ENCODE measurements at places on chromosomes 3 and 15.
A peak's percentile ranks its signal among the peaks of the same experiment; 100 is the strongest.

DNA sequence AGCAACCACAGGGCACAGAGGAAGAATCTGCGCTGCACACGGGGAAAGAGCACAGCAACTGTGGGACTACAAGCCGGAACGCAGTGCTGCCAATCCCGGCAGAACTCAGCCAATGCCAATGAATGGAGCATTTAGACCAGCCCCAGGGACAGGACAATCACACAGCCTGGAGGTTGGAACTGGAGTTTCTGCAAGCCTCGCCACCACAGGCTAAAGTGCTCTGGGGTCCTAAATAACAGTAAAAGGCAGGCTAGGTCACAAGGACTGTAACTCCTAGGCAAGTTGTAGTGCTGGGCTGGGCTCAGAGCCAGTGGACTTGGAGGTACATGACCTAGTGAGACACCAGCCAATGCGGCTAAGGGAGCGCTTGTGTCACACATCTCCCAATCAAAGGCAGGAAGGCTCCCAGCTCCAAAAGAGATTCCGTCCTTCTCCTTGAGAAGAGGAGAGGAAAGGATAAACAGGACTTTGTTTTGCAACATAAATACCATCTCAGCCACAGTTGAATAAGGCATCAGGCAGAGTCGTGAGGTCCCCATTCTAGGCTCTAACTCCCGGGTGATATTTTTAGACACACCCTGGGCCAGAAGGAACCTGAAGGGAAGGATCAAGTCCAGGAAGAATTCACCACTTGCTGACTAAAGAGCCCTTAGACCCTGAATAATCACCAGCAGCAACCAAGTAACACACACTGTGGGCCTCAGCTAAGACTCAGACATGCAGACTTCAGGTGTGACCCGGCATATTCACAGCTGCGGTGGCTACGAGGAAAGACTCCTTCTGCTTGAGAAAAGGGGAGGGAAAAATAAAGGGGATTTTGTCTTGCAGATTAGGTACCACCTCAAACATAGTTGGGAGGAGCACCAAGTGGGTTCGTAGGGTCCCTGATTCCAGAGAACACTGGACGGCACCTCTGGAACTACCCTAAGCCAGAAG, 85.5 kb upstream of the XXYLT1 start:
- DNase-seq, result no peak

- no peak for DNase-seq
These were observed 612.8 kb downstream of the MAGI1 start for GRCh38 chr3:65425880-65426279.

DNA sequence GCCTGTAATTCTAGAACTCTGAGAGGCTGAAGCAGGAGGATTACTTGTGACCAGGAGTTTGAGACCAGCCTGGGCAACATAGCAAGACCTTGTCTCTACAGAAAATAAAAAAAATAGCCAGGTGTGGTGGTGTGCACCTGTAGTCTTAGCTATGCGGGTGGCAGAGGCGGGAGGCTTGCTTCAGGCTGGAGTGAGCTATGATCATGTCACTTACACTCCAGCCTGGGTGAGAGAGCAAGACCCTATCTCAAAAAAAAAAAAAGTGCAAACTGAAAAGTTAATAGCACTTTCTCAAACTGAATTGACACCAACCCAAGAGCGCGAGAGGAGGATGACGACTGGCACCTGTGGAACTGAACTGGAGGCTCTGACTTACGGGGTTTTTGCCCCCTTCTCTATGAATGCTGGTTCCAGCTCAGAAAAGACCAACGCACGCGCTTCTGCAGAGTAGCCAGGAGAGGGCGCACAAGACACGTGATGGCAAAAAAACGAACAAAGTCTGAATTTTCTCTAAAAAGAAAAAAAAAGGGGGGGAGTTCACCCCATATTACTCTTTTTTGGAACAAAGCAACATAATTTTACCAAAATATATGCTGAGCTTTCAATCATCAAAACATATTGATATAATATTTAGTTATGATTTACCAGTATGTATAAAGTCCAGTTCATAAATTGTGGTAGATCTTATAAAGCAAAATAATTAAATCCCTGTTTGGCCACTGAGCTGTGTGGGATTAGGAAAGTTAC, 23.7 kb downstream of the CFAP92 start:
- DNase-seq, result peak; percentile 79

GRCh38 chr15:92878593-92879053, 21.5 kb upstream of the CHD2 start:
- no peak for DNase-seq

All from activated naive CD4-positive, alpha-beta T cell treated with anti-CD3 and anti-CD28 coated beads, Interleukin-2, amount 10 ng/mL, durations not matched to agents 7 days and 5 days (primary cell).